ENCODE measurements at places on chromosomes 3 and 15.

GRCh38 chr15:80105193-80105592, 45.7 kb downstream of the ZFAND6 start:
- no peaks in the 10 kb centered on the region for H3K27me3 ChIP-seq
- no peak overlapping the region for H3K27ac ChIP-seq
- no peak for DNase-seq
- H3K4me1 ChIP-seq, result peaks cover 15% of the 10 kb centered on the region
- no peaks in the 10 kb centered on the region for H3K36me3 ChIP-seq
- no peak overlapping the region for H3K4me3 ChIP-seq

- DNase-seq, result no peak
- no peaks in the 10 kb centered on the region for H3K4me1 ChIP-seq
- no peak overlapping the region for H3K4me3 ChIP-seq
- no peaks in the 10 kb centered on the region for H3K36me3 ChIP-seq
- no peak overlapping the region for H3K27ac ChIP-seq
- no peaks in the 10 kb centered on the region for H3K27me3 ChIP-seq
Observed at GRCh38 chr3:173912126-173912525, 514.6 kb downstream of the NLGN1 start.

- no peaks in the 10 kb centered on the region for H3K36me3 ChIP-seq
- no peak overlapping the region for H3K27ac ChIP-seq
- H3K4me1 ChIP-seq, result no peaks in the 10 kb centered on the region
- no peak for DNase-seq
Observed at GRCh38 chr15:51332206-51333147, 5.9 kb downstream of the CYP19A1 start.

DNA sequence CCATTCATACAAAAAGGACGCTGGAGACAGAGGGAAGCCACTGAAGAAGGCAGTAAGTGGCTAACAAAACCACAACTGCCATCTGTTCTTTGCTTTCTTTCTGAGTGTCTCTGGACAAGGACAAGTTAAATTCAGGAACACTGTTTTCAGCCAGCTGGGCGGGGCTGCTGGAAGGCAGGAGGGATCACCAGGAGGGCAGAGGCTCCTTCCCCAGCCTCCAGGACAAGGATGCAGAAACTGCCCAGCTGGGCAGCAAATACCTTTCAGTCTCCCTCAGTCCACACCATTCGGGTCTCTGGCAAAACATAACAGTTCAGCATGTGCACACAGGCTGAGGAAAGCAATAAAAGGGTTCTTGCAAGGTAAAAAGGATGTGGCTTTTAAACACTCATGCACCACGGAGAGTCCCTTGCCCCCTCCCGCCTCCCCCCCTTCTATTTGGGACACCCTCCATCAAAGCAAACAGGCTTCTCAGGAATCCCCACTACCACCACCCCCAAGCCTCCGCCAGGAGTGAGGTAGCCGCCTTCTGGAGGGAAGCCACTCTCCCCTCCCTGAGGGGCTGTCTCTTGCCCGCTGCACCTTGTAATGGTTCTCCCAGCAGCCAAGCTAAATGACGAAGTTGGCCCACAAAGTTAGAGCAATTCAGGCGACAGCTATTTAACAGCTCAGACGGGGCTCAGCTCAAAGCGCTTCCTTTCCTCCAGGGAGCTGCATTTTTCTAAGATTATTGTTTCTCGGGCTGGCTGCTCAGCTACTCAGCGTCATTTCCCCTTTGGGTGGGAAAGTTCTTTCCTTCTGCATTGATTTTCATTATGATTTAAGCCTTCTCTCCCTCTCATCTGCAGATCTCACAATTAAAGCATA, 3.8 kb downstream of the HEG1 start:
- H3K4me3 ChIP-seq, result peak overlapping the region; percentile 48
- H3K4me1 ChIP-seq, result peaks cover 47% of the 10 kb centered on the region
- no peaks in the 10 kb centered on the region for H3K36me3 ChIP-seq
- peak; percentile 67 for DNase-seq
- H3K27me3 ChIP-seq, result no peaks in the 10 kb centered on the region

DNA sequence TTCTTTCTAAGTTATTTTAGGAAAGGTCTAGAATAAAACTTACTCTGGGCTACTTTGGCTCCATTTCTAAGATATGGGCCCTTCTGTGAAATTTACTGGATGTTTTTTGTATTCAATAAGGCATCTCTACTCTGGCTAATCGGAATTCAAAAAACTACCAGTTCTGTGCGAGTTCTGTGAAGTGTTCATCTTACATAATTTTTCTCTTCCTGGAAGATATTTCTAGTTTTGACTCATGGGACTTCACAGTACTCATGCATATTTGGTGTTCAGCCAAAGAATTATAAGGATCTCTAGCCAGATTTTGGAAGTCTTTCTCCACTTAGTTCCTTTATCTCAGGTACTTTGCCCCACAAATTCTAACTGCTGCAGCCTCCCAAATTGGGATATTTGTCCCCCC, 46.4 kb upstream of the MBNL1 start:
- peak overlapping the region; percentile 6 for H3K4me3 ChIP-seq
- no peak for DNase-seq
- no peak overlapping the region for H3K27ac ChIP-seq
- H3K27me3 ChIP-seq, result no peaks in the 10 kb centered on the region
- H3K4me1 ChIP-seq, result peaks cover 43% of the 10 kb centered on the region
- H3K36me3 ChIP-seq, result no peaks in the 10 kb centered on the region

- H3K4me3 ChIP-seq, result no peak overlapping the region
- H3K27me3 ChIP-seq, result no peaks in the 10 kb centered on the region
- DNase-seq, result no peak
- no peak overlapping the region for H3K27ac ChIP-seq
Observed at GRCh38 chr3:145089337-145089736, 1071.6 kb downstream of the PLOD2 start.

GRCh38 chr15:57873564-57874209, 167.2 kb downstream of the POLR2M start:
- H3K36me3 ChIP-seq, result no peaks in the 10 kb centered on the region
- DNase-seq, result no peak
- H3K4me1 ChIP-seq, result no peaks in the 10 kb centered on the region
- no peak overlapping the region for H3K4me3 ChIP-seq

DNA sequence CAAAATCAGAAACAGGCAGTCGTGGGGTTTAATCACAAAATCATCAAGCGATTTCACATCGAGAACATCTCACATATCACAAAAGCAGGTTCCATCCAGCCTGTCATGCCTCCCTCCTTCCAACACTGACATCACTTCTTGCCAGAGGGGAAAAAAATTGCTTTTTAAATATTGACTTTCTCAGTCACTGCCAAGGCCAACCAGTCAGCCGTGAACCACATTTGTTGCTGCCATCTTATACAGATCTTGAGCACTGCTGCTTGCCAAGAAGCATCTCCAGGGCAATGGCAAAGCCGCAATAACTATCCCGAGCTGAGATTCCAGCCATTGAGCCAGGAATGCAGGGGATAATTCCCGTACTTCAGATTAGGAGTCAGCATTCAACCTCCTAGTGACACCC, 174.6 kb downstream of the ANXA2 start:
- no peaks in the 10 kb centered on the region for H3K27me3 ChIP-seq
- no peaks in the 10 kb centered on the region for H3K4me1 ChIP-seq
- H3K27ac ChIP-seq, result no peak overlapping the region
- no peak overlapping the region for H3K4me3 ChIP-seq

DNA sequence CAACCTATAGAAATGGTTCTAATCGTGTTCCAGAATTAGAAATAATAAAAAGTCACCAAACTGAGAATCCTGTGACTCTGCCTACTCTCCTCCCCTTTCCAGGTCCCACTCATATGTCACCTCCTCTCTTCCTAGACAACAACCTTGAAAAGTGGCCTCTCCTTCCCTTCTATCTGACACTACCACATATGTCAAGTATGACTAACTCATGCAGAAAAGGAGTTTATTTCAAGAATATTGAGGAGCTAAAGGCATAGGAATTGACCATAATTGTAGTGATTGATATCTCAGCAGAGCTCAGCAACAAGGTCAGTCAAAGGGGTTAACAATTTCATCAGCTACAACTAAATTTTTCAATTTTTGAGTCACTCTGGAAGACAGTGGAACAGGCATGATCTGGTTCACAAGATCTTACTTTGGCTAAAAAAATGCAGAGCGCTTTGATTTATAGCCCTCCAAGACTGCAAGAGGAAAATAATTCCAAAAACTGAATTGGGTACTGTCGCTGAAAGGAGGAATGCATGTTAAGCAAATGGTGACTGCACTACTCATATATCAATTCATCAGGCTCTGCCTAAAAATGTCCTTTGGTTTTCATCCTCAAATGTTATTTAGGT, 160.6 kb upstream of the ARHGEF26 start:
- DNase-seq, result no peak
- no peak overlapping the region for H3K27ac ChIP-seq
- H3K4me1 ChIP-seq, result no peaks in the 10 kb centered on the region
- no peak overlapping the region for H3K4me3 ChIP-seq
- H3K27me3 ChIP-seq, result no peaks in the 10 kb centered on the region

- H3K36me3 ChIP-seq, result no peaks in the 10 kb centered on the region
- peak overlapping the region; percentile 74 for H3K27ac ChIP-seq
- H3K4me3 ChIP-seq, result peak overlapping the region; percentile 57
- H3K27me3 ChIP-seq, result no peaks in the 10 kb centered on the region
- peak; percentile 53 for DNase-seq
Observed at GRCh38 chr3:10194328-10195071, 29.8 kb downstream of the IRAK2 start.

DNA sequence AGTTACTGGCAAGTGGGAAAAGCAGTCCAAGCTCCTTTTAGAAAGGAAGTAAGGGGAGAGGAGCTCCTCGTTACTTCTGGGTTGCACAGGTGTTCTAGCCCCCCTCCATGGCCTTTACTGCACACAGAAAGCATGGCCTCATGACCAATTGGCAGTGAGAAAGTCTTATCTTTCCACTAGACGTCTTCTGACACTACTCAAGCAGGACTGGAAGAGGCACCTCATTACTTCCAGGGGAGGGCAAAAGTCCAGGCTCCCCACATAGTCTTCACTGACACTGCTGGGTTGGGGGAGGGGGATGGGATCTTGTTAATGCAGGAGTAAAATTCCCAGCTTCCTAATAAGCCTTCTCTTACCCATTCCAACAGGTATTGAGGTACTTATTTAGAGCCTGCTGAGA, 27.6 kb upstream of the TM2D3 start:
- no peaks in the 10 kb centered on the region for H3K27me3 ChIP-seq
- DNase-seq, result no peak
- H3K27ac ChIP-seq, result no peak overlapping the region
- no peak overlapping the region for H3K4me3 ChIP-seq

DNA sequence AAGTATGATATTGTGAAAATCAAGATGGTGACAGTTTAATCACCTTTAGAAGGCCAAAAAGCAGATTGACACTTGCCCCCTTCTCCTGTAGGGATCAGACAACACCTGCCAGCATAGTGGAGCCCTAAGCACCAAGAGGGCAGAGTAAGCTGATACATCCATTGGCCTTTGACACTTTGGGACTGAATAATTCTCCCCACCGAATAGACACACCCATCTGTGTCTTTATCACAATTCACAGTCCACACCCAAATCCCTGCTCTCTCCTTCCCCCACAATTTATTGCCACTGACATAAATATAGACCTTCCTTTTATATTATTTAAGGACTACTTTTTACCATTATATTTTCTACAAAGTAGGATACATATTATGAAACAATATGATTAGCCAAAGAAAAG, 3.1 kb upstream of the WDR49 start:
- H3K27ac ChIP-seq, result no peak overlapping the region
- no peaks in the 10 kb centered on the region for H3K36me3 ChIP-seq
- no peak for DNase-seq

DNA sequence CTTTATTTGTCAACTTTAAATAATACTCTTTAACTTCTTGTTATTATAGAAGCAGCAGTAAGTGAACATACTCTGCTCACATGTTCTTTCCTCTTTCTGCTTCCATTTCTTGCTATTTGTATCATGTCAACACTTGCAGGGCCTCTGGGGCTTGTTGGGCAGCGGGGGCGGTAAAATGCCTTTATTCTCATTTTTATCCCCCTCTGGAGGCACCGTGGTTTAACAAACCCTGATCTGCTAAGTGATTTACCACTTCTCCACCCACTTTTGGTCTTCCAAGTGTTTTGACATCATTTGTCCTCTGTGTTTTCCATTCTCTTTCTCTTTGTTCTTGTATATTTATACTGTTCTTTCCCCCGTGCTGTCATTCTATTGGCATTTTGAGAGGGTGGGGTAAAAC, 33.9 kb downstream of the SCN10A start:
- no peaks in the 10 kb centered on the region for H3K27me3 ChIP-seq
- no peaks in the 10 kb centered on the region for H3K36me3 ChIP-seq
- H3K27ac ChIP-seq, result no peak overlapping the region
- H3K4me1 ChIP-seq, result no peaks in the 10 kb centered on the region
- no peak for DNase-seq

GRCh38 chr3:26687466-26687865, 64.9 kb downstream of the LRRC3B start:
- no peak for DNase-seq
- no peaks in the 10 kb centered on the region for H3K36me3 ChIP-seq
- no peak overlapping the region for H3K4me3 ChIP-seq
